ENCODE measurements at places on chromosomes 2 and 18.

DNA sequence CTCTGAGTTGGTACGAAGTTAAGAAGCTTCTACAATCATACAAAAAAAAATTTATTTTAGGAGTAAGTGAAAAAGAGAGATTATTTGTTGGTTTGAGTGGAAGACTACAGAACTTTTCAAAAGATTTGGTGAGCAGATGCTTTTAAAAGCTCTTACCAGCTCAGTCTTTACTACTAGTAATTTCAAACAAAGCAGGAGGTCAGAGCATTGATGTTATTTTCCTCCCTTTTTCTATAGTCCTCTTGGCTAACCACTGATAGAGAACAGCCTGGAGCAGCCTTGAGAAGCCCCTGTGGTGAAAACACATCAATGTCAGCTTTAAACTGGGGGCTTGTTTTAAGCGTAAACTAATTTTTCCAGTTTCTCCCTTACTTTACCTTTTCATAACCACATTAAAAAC, 559.3 kb upstream of the CDH2 start:
- DNase-seq = no peak

DNA sequence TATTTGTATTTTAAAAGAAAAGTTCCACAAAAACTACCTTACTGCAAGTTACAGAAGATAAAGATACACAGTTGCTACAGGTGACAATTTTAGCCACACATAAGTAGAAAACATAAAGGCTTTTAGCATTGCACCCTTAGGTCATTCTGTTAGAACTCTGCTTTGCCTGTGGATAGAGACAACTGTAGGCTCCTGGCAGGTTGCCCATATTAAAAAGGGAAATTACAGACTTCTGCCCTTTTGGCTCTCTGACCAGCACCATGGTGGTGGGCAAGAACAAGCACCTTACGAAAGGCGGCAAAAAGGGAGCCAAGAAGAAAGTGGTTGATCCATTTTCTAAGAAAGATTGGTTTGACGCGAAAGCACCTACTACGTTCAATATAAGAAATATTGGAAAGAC, 223.3 kb downstream of the MC4R start:
- no peak for DNase-seq

- no peak for DNase-seq
Observed at GRCh38 chr2:135688978-135689377, 52.7 kb upstream of the UBXN4 start.

- no peak for DNase-seq
Observed at GRCh38 chr2:167136879-167137596, 248.8 kb downstream of the XIRP2 start.

- peak; percentile 71 for DNase-seq
Observed at GRCh38 chr2:239440511-239440959, 39.7 kb upstream of the HDAC4 start.

DNA sequence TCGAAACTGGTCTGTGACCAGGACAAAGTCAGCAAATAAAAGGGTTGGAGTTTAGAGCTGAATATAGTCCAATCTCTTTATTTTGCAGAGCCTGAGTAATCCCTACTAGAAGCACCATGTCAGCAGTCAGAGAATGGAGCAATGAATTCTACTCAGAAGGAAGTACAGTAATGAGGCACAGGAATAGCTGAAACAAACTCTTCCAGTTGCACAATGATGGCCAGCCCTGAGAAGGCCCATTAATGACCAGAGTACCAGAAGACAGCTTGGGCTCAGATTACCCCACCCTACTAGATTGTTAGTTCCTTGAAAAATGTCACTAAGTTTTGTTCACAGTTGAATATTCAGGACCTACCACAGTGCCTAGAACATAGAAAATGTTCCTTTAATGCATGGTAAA, 40.3 kb upstream of the SCG2 start:
- no peak for DNase-seq

DNA sequence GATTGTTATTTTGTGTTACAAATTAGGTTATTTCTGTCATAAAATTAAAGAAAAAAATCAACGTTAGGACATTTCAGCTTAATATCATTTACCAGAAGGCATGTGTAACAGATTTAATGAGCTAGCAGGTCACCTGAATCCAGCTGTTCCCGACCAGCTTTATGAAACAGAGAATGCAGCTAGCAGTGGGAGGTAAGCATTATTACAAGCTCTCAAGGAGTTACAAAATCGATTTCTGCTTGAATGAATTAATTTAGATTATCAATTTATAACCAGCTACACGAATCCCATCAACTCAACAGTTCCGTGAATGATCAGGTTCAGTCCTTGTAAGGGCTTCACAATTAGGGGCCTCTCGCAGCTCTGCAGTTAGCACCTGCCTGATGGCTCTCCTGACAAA, 211.9 kb downstream of the PTGR3 start:
- DNase-seq = no peak

DNA sequence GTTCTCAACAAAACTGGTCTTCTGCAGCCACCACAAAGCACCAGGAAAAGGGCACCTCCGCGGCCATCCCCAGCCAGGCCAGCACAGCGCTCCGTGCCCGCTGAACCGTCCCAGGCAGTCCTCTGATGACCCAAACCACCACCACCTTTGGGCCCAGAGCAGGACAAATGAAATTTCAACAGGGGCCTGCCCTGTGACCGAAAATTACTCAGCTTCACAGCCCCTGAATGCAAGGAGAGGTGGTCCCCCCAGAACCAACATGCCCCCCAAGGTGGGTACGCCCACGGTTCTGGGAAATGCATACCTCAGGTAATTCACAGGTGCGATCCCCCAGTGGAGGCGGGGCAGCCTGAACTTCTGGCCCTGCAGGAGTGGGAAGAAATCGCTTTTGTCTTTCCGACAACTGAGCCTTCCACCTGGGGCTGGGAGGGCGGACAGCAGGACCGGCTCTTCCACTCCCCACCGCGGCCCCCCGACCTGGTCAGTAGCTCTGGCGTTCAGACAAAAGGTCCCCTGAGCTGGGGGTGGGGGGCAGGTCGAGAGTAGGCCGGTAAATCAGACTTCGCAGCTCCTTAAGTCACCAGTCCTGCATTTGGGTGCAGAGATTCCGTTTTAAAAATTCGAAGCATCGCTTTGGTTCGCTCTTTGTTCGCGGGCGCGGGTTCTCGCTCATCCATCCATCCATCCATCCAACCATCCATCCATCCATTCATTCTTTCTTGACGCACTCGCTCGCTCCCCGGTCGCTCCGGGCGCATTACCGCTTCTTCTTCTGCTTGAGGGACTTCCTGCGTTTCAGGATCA, 1.4 kb downstream of the ARL4C start:
- DNase-seq = peak; percentile 72

GRCh38 chr2:198374375-198375082, 570.1 kb downstream of the PLCL1 start:
- peak; percentile 4 for DNase-seq

GRCh38 chr2:224850081-224850480, 133.9 kb upstream of the CCDC195 start:
- DNase-seq = no peak

Measured in right kidney (tissue), 9 donors.